ENCODE measurements at places on chromosomes 12 and 14. TPM values are rescaled to one million over a fixed set of nuclear protein-coding genes. Genes with fewer than 3 reads are reported as not detected.

Gene C12orf54
- total RNA-seq = not detected

Gene MEG3
- 3.0 TPM for total RNA-seq

DNA sequence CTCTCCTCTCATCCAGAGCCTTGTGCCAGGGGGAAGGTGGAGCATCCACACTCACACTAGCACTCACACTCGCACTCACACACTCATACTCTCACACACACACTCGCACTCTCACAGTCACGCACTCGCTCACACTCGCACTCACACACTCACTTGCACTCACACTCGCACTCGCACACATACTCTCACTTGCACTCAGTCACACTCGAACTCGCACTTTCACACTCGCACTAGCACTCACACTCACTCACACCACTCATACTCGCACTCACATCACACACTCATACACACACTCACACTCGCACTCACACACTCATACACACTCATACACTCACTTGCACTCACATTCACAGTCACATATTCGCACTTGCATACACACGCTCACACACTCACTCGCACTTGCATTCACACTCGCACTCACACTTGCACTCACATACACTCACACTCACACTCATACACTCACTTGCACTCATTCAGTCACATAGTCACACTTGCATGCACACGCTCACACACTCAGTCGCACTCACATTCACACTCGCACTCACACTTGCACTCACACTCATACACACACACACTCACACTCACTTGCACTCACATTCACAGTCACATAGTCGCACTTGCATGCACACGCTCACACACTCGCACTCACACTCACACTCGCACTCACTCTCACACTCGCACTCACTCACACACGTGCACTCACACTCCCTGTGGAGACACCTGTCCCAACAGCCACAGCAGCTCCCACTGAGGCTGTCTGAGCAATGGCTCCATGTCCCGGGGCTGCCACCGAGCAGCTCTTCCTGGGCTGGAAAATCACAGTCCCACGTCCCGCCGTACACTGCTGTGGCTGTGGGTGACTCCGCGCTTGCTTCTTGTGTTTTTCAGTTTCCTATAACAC lies 12.3 kb upstream of the RIMBP2 start:
- DNase-seq = no peak

GRCh38 chr14:89418452-89418851 lies 1.4 kb upstream of the FOXN3 start:
- DNase-seq = peak; percentile 46

DNA sequence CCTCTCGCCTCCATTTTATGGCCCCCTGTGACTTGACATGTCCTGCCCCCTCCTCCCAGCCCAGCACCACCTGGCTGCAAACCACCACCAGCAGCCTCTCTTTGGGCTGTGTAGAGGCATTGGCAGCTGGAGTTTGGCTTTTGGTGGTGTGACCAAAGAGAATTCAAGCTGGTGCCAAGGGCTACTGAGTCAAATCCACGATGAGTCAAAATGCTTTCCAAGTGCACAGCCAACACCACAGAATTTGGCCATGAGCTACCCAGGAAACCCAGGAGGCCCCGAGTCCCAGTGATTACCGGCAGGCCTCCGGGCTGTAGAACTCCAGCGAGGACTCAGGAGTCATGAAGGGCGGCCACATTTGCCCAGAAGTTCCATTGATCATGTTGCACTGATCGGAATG lies 53.8 kb downstream of the SCARB1 start:
- DNase-seq = no peak

Gene KRT5
- not detected for total RNA-seq

GRCh38 chr14:36935976-36936678 lies 236.3 kb downstream of the SLC25A21 start:
- DNase-seq = no peak

Gene DCD
- not detected for total RNA-seq

Gene SLC15A5
- total RNA-seq = not detected

Gene CLECL1
- not detected for total RNA-seq

Gene MRPL42
- 44.6 TPM for total RNA-seq

Gene GZMB
- total RNA-seq = not detected

GRCh38 chr12:93149229-93149628 lies 220.1 kb upstream of the EEA1 start:
- no peak for DNase-seq

Gene BHLHE41
- 11.4 TPM for total RNA-seq

GRCh38 chr14:45065540-45065939 lies 18.4 kb upstream of the PRPF39 start:
- no peak for DNase-seq

DNA sequence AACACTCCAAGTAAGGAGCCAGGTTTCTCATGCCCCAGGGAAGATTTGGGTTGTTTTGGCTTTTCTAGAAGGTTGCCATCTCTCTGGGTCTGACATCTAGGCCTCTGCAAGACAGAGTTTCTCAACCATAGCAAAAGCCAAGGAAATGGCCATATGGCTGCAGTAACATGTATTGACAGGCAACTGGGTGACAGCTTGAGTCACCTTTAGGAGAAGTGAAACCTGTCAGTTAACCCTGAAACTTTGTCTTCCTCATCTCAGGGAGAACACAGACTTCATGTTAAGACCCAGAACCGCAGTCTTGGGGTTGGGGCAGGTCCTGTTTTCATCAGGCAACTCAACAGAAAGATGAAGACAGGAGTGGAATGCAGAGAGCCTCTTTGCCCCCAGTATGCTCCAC lies 46.0 kb upstream of the PLBD1 start:
- DNase-seq = no peak

- no peak for DNase-seq
These were observed 37.7 kb downstream of the PPFIBP1 start for GRCh38 chr12:27561535-27562350.

Gene IFNG-AS1
- not detected for total RNA-seq

DNA sequence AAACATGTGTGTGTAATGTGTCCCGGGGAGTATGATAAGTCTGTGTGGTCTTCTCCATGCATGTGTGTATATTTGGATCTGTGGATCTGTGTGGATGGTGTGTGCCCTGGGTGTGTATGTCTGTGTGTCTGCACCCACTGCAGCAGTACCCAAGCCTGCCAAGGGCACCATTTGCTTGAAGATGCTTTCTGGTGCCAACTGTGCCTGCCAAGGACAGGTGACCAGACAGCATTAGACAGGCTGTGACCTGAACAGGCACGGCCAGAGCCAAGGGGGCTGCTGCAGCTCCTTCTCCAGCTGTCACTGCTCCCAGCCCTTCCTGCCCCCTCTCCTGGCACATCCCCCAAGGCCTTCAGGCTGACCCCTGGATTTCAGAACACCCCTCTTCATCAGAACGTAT lies 35.0 kb downstream of the DTX1 start:
- DNase-seq = no peak

- DNase-seq = no peak
These were observed 6.3 kb upstream of the LTBP2 start for GRCh38 chr14:74618078-74618952.

DNA sequence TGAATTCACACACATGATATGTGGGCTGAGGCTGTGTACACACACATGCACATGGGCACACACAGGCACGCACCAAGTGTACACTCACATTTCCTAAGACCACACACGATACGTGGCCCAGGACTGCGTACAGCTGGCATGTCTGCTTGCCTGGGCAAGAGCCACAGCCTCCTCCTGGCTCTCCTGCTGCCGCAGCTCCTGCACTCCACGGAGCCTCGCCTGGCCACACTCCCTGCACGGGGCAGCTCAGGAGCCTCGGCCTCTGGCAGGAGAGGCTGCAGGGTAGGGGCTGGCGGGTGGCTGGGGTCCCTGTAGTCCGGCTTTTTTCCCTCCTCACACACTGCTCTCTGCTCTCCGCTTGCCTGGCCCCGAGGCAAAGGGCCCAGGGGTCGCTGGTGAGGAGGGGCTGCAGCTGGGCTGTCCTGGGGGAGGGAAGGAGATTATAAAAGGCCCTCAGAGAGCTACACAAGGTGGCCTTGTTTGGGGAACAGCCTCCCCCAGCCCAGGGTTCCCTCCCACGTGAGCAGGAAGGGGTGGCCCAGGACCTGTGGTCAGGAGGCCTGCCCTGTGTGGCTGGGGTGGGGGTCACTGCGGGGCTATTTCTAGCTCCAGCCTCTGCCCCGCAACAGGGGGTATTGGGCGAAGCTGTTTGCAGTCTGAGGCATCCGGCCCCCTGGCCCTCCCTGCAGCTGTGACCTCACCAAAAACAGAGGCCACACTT lies 89.0 kb upstream of the SFSWAP start:
- DNase-seq = no peak

DNA sequence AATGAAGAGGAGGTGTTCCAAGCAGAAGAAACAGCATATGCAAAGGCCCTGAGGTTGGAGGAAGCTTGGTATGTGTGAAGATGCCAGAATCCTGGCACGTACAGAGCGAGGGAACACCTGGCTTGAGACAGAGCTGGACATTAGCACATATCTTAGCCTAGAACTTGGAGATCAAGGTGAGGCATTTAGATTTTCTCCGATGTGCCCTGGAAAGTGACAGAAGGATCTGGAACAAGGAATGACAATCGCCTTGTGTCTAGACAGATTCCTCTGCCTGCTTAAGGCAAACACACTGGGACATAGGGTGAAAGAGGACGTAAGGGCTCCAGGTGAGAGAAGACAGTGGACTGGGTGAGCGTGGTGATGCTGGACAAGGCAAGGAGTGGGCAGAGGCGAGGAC lies 32.2 kb upstream of the NOS1 start:
- DNase-seq = no peak

DNA sequence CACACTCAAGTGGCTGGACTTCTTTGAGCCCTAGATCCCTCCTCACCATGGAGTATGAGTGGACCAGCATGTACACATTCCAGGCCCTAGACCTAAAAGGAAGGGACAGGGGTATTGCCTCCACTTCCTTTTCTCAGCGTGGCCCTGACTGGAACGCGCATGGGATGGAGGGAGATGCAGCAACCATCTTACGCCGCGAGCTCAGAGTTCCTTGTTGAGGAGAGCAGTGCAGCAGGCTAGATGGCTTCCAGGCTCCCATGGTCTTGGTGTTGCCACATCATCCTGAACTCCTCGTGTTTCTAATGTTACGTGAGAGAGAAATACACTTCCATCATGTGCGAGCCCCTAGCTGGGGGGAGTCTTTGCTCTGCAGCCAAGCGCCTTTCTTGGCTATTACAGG lies 61.8 kb upstream of the DIO3 start:
- DNase-seq = no peak

- peak; percentile 21 for DNase-seq
These were observed 12.4 kb downstream of the MGST1 start for GRCh38 chr12:16359512-16360491.

Gene E2F7
- total RNA-seq = not detected

- no peak for DNase-seq
These were observed 25.8 kb upstream of the KRT77 start for GRCh38 chr12:52729147-52729546.

Gene PTGER2
- total RNA-seq = 0.78 TPM

Gene BCL2L14
- total RNA-seq = not detected

Gene TMEM30B
- not detected for total RNA-seq

GRCh38 chr14:90564496-90564895 lies 167.7 kb downstream of the CALM1 start:
- DNase-seq = no peak

Gene OASL
- total RNA-seq = 0.22 TPM

- DNase-seq = no peak
These were observed 97.9 kb upstream of the SOX5 start for GRCh38 chr12:24047326-24047725.

- no peak for DNase-seq
These were observed 36.1 kb downstream of the PARP11 start for GRCh38 chr12:3837049-3837448.

Gene RDH5
- total RNA-seq = 10.3 TPM

DNA sequence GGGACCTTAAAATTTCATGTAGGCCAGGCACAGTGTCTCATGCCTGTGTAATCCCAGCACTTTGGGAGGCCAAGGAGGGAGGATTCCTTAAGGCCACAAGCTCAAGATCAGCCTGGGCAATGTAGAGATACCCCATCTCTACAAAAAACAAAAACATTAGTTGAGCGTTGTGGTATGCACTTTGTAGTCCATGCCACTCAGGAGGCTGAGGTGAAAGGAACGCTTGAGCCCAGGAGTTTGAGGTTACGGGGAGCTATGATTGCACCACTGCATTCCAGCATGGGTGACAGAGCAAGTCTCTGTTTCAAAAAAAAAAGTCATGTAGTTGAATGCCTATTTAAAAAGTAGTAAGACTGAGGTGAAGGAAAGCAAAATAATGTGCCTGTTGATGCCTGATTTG lies 83.5 kb downstream of the TTC6 start:
- DNase-seq = no peak

GRCh38 chr12:121530600-121531355 lies 50.0 kb downstream of the KDM2B start:
- no peak for DNase-seq

Gene RNASE1
- total RNA-seq = 184 TPM

DNA sequence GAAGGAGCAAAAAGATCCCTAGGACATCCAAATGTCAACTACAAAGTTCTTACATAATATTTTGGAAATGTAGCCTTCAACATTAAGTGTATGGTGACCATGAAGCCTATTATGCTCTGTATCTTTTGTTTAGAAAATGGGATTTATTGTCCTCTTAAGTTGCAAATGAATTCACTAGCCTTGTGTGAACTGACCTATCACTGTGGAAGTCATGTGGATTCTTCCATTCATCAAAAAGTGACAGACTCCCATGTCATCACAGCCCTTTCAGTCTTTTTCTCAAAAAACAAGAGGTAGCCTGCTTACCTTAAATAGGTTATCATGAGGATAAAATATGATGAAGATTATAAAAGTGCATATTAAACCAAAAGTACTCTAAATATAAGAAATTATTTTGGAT lies 179.9 kb downstream of the GRIP1 start:
- no peak for DNase-seq

- no peak for DNase-seq
These were observed 11.9 kb downstream of the RHOF start for GRCh38 chr12:121781484-121781997.

Gene LTB4R2
- 3.3 TPM for total RNA-seq

GRCh38 chr12:73973486-73973885 lies 564.1 kb upstream of the ATXN7L3B start:
- no peak for DNase-seq

- DNase-seq = no peak
These were observed 3.1 kb downstream of the OTUB2 start for GRCh38 chr14:94029265-94029664.

Gene OSBPL8
- total RNA-seq = 44.4 TPM

Gene OR6C2
- total RNA-seq = not detected

Gene SOAT2
- total RNA-seq = not detected

Gene GDF11
- 4.4 TPM for total RNA-seq
